ENCODE measurements at places on chromosomes 5 and 9. TPM values are rescaled to one million over a fixed set of nuclear protein-coding genes. Genes with fewer than 3 reads are reported as not detected.

Gene CCDC107
- 8.4 TPM for total RNA-seq

Gene DAB2
- 0.14 TPM for total RNA-seq

Gene SIMC1
- 12.8 TPM for total RNA-seq

Gene PCDHB14
- 2.7 TPM for total RNA-seq

Gene MCTP1
- total RNA-seq = 46.4 TPM

Gene SLC24A2
- not detected for total RNA-seq

Gene RNF183
- total RNA-seq = not detected

DNA sequence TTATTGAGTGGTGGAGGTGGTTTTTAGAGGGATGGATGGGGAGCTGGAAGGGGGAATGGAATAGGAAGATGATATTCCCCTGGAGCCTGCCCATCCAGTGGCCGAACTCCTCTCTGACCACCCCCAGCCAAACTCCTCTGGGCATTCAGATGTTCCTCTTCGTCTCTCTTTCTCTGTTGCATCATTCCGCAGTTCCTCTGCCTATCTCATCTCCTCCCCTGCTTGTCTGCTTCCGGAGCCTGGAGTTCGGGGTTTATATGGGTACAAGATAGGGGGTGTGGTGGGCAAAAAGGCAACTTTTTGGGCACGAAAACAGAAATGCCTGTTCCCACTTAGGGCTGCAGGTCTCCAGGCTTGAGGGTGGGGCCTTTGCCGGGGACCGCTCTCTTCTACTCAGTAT, 12.2 kb upstream of the CDK5RAP2 start:
- DNase-seq = no peak

GRCh38 chr5:155886311-155887031, 440.5 kb upstream of the SGCD start:
- DNase-seq = no peak

- no peak for DNase-seq
Measured at GRCh38 chr5:125528881-125529280, 782.4 kb upstream of the ZNF608 start.

DNA sequence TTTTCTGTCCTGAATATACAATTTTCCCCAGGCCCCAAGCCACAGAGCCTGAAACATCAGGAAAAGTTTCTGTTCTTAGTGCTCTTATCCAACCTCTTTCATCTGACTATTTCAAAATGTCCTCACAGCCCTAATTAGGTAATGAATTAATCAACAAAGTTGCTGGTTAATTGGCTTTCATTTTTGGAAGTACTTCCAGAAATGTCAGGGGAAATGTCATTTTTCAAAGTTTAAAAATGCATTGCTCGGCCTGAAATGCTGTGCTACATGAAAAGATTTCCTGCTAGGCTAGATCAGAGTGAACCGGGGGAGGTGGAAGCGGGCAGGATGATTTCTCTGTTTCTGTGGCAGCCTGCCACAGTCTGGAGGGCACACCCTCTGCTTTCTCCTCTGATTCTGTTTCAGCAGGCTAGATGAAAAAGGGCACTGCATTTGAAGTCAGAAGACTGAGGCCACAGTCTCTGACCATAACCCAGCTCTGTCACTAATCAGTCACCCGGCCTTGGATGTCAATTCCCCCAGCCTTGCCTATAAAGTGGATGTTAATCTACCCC, 55.9 kb upstream of the BARX1 start:
- DNase-seq = no peak

- no peak for DNase-seq
Measured at GRCh38 chr5:175124251-175124813, 319.6 kb downstream of the DRD1 start.

DNA sequence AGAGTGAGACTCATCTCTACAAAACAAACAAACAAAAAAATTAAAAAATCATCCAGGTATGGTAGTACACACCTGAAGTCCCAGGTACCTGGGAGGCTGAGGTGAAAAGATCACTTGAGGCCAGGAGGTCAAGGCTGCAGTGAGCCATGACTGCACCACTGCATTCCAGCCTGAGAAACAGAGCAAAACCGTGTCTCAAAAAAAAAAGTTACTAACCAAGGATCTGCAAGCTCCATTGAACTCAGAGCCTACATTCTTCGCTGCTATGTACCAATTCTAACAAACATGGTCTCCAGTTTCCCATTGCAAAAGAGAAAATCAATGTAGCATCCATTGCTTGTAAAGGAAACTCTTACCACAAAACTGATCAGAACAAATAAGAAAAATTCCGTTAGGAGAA, 33.5 kb downstream of the MTMR12 start:
- DNase-seq = no peak

DNA sequence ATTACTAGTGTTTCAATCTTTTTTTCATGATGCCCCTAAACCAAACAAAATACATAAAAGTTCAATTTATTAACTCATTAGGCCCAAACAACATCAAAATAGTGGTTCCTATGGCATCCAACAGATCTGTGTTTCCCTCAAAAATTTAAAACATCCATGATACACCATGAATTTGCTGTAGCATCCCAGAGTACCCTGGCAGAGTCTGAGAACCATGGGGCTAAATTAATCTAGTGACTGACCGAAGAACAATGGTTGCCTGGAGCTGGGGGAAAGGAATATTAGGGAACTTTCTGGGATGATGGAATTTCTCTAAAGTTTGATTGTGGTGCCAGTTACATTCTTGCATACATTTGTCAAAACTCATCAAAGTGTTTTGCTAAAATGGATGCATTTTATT, 79.5 kb upstream of the TRIO start:
- no peak for DNase-seq

GRCh38 chr5:2217219-2217618, 334.5 kb upstream of the IRX4 start:
- DNase-seq = no peak

GRCh38 chr5:150489360-150490295, 18.3 kb upstream of the NDST1 start:
- no peak for DNase-seq

GRCh38 chr9:85630676-85631075, 111.1 kb downstream of the AGTPBP1 start:
- no peak for DNase-seq

GRCh38 chr5:40027400-40027799, 602.6 kb upstream of the DAB2 start:
- no peak for DNase-seq
